Hematopoietic multipotent progenitor cell treated with erythropoietin and hydrocortisone succinate and interleukin-3 and kit ligand, for 4 days (in vitro differentiated cells): ENCODE measurements at places on chromosomes 6 and 20.

DNA sequence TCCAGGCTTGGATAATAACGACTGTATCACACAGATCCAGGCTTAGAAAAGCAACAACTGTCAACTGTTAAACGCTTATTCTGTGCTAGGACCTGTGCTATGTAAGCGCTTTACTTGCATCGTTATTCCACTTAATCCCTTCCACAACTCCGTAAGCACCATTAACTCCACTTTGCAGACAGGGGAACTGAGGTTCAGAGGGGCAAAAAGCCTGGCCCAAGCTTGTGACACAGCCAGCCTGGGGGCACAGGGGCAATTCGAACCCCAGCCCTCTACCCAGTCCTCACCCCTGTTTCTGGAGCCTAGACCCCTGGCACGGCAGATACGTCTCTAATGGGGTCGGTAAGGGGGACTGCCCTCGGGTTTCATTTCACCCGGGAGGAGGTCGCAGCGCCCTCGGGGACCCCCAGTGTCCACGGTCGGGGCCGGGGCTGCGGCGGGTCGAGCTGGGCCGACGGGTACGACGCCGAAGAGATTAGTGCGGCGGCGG, 411 bp downstream of the DSN1 start:
- DNase-seq = peak; percentile 31

- DNase-seq = peak; percentile 71
These were observed 55.0 kb downstream of the CDKAL1 start for GRCh38 chr6:20589266-20589665.

DNA sequence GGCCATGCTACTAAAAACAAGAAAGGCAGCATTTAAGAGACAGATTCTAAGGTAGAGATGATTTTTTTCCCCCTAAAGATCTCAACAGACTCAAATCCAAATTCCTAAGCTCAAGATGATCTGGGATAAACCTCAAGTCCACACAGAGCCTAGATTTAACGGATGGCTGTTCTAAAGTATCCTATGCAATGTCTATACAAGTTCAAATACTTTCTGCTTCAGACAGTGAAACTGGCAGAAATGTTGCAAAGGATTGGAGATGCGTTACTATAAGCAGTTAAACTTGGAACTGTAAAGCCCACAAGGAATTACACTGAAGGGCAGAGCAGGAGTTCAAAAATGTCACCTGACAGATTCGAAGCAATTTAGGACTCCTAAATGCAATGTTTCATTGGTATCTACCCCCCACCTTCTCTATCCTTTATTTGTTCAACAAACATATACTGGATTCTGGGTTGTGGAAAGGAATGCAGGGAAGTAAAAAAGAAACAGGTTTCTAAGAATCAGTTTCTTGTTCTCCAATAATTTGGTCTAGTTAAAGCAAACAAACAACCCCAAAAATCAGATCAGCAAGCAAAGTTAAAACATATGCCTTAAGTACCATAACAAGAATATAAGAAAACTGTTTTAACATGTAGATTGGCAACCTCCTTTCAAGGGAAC, 1.6 kb downstream of the DNAAF9 start:
- no peak for DNase-seq

GRCh38 chr20:51010932-51011331, 12.0 kb downstream of the KCNG1 start:
- DNase-seq = no peak

- DNase-seq = peak; percentile 75
These were observed 92.3 kb downstream of the RFX6 start for GRCh38 chr6:116969211-116969863.

GRCh38 chr6:15287670-15288375, 42.0 kb downstream of the JARID2 start:
- DNase-seq = peak; percentile 81

DNA sequence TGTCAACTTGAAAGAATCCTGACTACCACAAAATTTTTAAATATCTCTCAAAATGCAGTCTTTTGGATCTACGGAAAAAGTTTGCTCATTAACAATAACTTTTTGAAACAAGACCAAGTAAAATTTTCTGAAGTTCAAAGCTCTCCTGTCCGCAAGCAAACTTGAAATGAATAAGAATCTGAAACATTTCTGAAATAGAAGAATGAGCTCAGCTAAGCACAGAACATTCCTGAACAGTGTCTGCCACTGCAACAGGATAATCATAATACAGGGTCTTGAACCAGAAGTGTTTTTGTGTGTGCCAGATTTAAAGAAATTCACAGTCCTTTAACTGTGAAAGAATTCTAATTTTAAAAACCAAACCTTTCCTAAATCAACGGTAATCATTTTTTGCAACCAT, 49.1 kb upstream of the TASP1 start:
- no peak for DNase-seq

- DNase-seq = no peak
These were observed 40.9 kb downstream of the SUMO4 start for GRCh38 chr6:149440735-149441671.

GRCh38 chr6:166423051-166423745, 40.5 kb upstream of the MPC1 start:
- DNase-seq = no peak

DNA sequence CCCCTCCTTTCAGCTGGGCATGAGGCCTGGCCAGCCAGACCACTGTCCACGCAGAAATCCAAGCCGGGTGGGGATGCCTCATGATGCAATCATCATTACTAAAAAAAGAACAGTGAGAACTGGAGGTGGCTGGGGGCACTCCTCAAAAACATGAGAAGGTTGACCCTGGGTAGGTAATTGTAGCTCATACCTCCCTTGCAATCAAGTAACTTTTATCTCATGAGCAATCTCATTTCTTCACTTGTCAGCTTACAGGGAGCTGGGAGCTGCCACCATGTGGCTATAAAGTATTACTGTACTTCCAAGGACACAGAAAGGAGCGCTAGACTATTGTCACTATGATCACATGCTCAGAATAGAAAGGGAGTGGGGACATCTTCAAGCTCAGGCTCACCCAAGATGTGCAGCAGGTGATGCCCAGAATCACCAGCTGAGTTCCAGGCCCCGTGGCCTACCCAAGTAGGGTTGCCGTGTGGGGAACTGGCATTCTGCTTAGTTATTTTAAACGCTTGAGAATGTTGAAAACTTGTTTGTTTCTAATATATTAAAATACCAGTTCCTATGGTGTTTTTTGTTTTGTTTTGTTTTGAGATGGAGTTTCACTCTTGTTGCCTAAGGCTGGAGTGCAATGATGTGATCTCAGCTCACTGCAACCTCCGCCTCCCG, 3.0 kb upstream of the CDH26 start:
- peak; percentile 74 for DNase-seq

GRCh38 chr20:44769481-44769863, 23.8 kb downstream of the KCNK15 start:
- no peak for DNase-seq

GRCh38 chr20:40717343-40717865, 28.4 kb upstream of the MAFB start:
- DNase-seq = no peak

DNA sequence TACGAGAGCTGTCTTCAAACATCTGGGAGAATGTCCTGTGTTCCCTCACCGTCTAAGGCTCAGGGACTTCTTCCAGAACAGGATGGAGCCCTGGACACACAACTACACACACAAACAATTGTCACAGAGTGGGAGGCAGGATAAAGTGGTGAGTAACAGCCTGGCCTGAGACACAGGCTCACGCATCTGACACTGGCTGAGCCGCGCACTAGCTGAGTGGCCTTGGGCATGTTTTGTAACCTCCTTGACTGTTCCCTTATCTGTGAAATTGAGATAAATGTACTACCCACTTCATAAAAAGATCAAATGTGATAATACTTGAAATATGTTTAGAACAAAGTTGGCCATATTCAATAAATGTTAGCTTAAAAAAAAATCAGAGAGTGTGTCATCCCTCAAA, 132.4 kb upstream of the ARMC2 start:
- peak; percentile 59 for DNase-seq

- DNase-seq = no peak
These were observed 34.9 kb downstream of the FOXC1 start for GRCh38 chr6:1644516-1645060.

DNA sequence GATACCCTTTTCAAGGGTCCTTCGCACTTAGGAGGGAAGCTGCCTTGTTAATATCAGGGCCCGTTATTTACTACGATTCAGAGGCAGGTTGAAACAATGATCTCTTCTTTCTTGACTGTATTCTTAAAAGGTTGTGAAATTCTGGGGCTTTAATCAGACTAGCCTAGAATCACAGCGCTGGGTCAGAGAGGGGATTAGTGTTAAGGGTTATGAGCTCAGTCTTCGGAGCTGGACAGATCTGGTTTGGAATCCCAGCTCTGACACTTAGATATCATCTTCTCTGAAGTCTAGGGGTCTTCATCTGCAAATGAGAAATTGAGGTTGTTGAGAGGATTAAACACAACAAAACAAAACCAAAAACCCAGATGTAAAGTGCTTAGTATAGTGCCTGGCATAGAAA, 77.4 kb downstream of the CD83 start:
- no peak for DNase-seq

DNA sequence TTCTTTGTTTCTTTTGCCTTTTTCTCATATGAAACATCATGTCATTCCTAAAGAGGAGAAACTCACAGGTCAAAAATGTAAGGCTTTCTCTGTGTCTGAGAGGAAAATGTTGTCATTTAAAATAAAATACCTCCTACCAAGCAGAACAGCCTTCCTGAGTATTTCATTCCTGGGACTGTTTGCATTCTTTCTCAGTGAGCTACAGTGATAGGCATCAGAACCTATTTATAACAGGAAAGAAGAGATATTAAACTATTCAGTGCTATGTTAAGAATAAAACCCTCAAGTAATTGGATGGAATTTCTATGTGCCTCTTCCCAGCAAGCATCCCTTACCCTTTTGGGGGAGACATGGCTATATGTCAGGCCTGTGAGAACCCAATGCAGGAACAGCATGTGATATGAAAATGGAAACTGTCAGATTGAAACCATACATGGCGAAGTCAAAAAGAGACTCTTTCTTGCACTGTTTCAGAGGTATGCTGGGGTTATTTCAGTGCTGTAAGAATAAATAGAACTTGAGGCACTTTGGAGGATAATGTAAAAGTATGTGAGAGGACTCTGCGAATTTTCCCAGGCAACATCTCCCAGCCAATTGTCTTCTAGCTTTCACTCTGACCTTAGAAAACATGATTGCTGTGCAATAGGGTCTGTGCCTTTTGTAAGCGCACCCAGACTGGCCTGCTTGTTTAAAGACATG, 133.8 kb upstream of the CCN2 start:
- no peak for DNase-seq

- peak; percentile 1 for DNase-seq
These were observed 449.7 kb downstream of the CDH26 start for GRCh38 chr20:60407938-60408337.

- DNase-seq = peak; percentile 21
These were observed 15.0 kb upstream of the TBC1D22B start for GRCh38 chr6:37242429-37243052.

DNA sequence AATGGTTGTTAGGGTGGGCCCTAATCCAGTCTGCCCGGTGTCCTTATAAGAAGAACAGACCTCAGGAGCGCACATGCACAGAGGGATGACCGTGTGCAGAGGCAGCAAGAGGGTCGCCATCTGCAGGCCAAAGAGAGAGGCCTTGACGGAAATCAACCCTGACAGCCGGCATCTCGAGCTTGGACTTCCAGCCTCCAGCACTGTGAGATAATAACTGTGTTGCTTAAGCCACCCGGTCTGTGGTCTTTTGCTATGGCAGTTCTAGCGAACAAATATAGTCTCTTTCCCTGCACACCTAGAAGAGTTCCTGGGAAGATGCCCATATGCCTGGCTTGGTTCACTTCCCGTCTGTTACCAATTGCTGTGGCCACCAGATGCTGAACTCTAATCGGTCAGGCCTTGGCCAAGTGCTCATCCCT, 35.3 kb upstream of the PTGIS start:
- peak; percentile 44 for DNase-seq

DNA sequence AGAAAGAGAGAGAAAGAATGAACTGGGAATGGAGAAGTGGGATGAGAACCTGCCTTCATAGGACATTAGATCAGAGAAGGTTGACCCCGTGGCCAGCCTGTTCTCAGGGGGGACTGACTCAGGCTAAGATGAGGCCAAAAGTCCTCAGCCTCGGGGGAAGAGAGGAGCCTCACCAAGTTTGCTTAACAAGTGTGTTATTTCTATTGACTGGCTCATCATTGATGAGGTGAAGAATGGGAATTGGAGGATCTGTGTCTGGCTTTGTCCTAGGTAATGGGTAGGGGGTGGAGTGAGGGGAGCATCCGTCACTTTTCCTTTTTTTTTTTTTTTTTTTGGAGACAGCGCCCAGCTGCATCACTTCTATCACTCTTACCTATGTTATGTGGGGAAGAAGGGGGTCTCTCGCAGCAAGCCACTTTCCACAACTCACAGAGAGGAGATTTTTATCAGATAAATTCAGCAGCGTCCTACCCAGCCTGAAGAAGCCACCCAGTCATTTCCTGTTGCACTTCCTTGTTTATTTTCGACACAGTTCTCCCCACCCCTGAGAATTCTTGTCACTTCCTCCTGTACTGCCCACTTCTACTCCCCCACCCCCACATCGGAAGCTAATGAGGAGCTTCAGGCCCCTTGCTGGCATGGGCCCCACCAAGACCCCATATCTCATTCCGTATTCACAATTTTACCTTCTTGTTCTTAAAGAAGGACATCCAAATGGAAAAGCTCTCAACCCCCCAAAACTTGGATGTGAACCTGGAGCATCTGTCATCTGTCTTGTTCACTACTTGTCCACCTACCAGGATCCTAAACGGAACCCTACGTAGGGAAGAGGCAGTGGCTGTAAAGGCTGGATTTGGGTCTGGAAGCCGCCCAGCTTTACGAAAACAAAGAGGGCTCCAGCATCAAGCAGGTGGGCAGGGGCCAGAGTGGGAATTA, 2.8 kb upstream of the RNASET2 start:
- DNase-seq = peak; percentile 82

DNA sequence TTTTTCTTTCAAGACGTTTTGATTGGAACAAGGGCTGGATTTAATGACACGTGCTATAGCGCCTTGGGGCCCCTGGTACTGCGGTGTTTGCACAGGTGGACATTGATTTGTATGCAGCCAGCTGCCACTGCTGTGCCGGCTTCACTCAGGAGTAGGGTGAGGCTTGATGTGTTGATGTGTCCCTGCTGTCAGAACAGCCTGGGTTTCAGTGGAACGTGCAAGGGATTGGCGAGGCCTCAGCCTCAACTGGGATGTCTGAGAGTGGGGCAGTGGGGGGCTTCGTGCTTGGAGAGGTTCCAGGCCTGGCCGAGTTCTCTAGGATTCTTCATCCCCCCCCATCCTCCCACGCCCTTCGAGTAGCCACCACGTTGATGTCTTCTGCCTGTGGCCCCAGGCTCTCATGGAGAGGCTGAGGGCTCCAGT, 23.0 kb downstream of the PYGB start:
- no peak for DNase-seq

- no peak for DNase-seq
These were observed 135.5 kb downstream of the ISM1 start for GRCh38 chr20:13356591-13356990.
